Dorsolateral prefrontal cortex (tissue), 122 donors: ENCODE measurements at places on chromosomes 16 and 17.

- no peak for DNase-seq
These were observed 1.9 kb downstream of the PRR15L start for GRCh38 chr17:47955497-47956461.

GRCh38 chr16:89455692-89456091 lies 34.7 kb downstream of the ANKRD11 start:
- no peak for DNase-seq

- no peak for DNase-seq
These were observed 5.2 kb downstream of the ZNF764 start for GRCh38 chr16:30552956-30553355.

- no peak for DNase-seq
These were observed 154.4 kb downstream of the ABCC12 start for GRCh38 chr16:48001324-48001895.

- no peak for DNase-seq
These were observed 6.1 kb upstream of the SPN start for GRCh38 chr16:29656688-29657523.

DNA sequence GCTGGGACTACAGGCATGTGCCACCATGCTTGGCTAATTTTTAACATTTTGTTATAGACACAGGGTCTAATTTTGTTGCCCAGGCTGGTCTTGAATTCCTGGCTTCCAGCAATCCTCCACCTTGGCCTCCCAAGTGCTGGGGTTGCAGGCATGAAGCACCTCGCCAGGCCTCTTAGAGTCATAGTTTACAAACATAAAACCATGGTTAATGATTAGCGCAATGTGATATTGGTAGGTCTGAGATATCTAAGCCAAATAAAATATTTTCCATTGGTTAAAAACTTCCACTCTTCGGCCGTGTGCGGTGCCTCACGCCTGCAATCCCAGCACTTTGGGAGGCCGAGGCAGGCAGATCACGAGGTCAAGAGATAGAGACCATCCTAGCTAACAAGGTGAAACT lies 16.6 kb downstream of the TXNDC11 start:
- no peak for DNase-seq

DNA sequence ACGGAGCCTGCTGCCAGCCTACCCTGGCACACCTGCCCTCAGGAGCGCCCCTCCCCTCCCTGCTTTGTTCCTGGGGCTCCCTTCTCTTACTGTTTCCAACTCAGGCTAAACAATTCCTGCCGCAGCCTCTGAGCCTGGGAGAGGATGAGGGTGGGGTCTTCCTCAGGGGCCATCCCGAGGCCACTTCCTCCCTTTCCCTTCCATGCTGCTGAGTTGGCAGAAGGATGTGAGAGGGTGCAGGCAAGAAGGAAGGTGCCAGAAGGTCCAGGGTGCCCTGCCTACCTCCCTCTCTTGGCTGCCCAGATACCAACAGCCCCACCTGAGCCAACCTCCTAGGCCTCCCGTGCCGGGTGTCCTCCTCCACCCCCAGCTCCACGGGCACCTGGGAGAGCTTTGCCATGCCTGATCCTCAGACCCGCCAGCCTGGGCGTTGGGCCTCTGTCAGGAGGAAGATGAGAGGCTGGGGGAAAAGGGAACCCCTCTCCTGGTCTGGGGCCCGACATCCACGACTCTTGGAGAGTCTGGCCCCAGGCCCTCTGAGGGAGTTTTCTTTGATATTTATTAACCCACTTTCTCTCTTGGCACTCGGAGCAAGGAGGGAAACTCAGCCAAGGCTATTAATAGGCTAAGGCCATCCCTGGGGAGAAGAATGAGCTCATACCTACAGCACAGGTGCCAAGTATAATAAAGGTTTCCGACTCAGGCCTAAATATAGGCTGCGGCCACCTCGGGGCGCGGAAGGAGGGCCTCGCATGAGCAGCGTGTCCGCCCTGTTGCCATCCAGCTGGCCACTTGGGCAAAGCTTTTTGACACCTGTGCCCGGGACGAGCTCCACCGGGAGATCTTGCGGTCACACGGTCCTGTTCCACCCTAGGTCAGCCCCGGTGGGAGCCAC lies 232.0 kb downstream of the ENGASE start:
- no peak for DNase-seq

DNA sequence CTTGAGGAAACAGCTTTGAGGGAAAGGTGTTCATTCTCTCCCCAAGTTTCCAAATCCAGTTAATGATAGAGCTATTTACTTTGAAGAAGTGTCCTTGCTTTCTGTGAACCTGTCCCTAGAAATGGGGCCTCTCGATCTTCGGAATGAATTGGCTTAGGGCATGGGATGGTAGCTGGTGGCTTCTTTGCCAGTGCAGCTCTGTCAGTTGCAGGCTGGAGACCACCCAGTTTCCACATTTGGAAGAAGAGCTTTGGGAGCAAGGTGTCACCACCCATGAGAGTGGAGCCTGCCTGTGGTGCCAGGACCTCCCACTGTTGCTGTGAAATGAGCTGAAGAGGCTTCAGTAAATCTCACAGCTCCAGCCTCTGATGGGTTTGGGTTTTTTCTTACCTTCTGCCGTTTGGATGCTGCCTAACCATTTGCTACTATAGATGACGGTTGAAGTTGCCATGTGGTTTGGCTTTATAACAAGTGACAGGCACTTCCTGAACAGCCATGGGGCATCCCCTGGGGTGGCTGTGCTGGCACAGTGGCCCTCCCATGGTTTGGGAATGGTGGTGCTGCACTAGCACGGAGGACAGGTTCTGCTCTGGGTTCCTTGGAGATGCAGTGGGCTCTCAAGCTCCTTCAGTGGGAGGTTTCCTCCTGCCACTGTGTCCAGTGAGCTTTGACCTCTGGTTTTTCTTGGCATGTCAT lies 19.5 kb upstream of the SLC5A10 start:
- DNase-seq = no peak

GRCh38 chr17:57404073-57404472 lies 147.8 kb downstream of the MSI2 start:
- DNase-seq = no peak

DNA sequence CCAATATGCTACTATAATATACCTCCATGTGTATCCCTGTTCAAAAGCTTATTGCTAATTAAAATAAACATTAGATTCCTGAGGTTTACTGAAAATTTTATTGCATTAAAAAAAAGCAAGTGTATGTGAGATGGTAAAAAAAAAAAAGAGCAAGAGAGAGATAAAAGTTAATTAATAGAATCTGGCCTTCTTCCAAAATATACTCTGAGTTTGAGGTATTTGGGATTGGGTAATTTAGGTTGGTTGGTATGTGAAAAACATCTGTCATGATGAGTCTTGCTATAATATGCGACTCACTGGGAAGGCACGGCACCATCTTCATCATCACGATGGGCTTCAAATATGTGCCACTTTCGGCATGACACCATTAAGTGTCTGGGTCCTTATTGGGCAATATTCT lies 711.1 kb upstream of the SOX9 start:
- no peak for DNase-seq

GRCh38 chr17:39754958-39755553 lies 17.3 kb downstream of the GRB7 start:
- DNase-seq = no peak

DNA sequence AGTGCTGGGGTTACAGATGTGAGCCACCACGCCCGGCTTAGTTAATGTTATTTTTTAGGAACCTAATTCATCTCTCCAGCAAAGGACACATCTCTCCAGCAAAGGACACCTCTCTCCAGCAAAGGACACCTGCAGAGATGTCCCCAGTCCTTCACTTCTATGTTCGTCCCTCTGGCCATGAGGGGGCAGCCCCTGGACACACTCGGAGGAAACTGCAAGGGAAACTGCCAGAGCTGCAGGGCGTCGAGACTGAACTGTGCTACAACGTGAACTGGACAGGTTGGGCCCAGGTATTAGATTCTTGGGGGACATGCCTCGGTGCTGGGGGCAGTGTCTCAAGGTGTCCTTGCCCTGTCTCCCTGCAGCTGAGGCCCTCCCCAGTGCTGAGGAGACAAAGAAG lies 4.7 kb downstream of the PFAS start:
- no peak for DNase-seq
